ENCODE measurements at places on chromosomes 12 and 14.
A peak's percentile ranks its signal among the peaks of the same experiment; 100 is the strongest.

DNA sequence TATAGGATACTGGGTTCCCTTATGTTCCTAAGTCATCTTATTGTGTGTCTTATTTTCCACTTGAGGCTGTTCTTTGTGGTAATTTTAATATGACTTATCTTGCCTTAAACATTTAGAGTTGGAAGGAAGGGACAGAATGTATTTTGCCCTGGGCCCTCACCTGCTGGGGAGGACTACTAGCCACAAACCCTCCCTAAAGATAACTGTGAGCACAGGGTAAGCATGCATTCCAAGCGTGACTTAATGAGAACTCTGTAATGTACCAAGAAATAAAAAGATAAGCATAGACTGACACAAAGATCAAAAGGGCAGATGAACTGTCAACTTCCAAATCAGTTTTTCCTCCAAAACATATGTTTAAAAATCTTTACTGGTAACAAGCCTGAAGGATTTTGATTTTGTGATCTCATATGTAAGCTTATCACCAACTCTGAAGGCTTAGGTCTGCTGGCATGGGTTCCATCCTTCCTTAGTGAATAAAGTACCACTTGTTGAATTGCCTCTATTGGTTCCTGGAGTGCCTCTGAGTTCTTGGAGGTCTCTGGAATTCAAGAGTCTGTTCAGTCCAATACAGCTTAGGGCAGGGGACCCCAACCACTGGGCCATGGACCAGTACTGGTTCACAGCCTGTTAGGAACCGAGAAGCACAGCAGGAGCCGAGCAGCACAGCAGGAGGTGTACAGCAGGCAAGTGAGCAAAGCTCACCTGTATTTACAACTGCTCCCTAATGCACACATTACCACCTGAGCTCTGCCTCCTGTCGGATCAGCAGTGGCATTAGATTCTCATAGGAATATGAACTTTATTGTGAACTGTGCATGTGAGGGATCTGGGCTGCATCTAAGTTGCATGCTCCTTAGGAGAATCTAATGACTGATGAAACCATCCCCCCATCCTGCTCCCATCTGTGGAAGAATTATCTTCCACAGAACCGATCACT is 29.8 kb upstream of the NFYB start:
- DNase-seq, result no peak

DNA sequence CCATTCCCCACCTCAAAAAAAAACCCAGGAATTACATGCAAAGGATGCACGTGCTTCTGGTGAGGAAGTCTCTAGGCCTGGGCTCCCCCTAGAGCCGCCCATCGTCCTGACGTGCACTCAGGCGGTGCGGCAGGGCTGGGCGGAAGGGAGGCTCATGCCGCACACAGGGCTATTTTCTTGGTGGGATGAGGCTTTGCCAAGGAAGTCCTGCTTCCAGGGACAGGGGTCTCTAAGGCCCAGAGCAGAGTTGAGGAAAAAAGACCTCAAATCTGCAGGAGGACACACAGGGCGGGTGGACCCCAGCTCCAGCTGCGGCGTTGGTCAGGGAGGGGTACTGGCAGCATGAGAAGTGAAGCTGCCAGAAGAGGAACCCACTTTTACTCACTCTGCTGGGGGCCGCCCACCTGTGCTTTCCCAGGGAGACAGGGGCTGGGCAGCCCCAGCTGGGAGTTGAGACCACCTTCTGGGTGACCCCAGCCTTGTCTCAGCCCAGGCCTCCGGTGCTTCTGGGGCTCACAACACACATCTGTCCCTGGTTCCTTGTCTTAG is 4.2 kb downstream of the RHOF start:
- no peak for DNase-seq

DNA sequence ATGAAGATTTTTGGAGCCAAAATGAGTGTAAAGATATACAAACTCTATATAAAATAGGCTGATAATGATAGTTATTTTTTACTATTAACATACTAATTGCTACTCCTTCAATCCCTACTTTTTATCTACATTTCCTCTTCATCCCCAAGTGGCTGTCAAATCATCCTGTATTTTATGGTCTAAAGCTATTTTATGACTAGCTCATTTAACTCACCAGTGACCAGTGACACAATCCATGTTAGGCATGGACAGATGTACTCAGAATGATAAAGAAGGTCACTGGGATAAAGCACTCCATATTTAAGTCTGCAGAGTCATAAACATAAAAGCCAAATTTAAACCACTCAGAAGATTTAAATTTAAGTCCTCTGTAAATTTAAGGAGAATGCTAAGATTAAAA is 183.0 kb downstream of the MED13L start:
- no peak for DNase-seq

GRCh38 chr14:56579345-56580220 is at the start of gene TMEM260:
TSS of gene TMEM260 (plus strand) at chr14:56579798. CDS start at chr14:56579915, 117 bp downstream.
- DNase-seq, result peak; percentile 85

DNA sequence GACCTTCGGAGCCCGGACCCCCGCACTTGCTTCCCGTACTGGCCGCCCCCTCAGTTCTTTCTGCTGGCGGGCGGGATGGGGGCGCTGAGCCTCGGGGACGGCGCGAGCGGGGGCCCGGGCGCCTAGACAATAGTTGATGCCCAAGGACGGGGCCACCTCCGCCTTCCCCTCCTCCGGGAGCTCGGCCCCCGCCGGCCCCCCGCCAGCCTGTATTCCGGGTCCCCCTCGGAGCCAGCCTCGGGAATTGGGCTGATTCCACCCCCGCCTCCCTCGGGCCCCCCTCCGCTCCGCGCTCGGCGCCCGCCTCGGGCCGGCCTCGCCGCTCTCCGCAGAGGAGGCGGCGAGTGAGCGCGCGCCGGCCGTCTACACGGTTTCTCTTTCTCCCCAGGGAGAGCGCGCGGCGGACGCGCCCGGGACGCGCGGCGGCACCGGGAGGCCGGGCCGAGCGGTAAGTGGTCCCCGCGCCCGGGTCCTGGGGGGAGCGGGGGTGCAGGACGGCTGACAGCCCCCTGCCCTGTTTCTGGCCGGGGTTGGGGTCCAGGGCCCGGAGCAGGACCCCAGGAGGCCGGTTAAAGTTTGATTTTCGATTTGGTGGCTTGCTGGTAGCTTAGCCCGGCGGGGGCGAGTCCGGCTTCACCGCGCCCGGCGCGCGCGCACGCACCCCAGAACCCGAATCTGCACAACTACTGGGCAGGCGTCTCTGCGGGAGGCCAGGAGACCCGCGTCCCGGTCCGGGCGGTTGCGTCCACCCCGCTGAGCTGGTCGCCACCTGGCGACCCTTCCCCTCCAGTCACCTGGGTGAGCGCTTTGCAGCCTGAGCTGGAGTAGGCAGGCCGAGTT is 413.7 kb downstream of the PCNX1 start:
- peak; percentile 66 for DNase-seq

GRCh38 chr12:115354007-115354890 is 670.3 kb upstream of the TBX3 start:
- DNase-seq, result no peak

All from NCI-H1436 (cell line).